ENCODE measurements at places on chromosomes 16 and 17. TPM values are rescaled to one million over a fixed set of nuclear protein-coding genes. Genes with fewer than 3 reads are reported as not detected.

CES5A gene
- not detected for polyA plus RNA-seq

ETV4 gene
- 14.0 TPM for polyA plus RNA-seq

ASPA gene
- polyA plus RNA-seq: not detected

ZFPM1 gene
- 2.8 TPM for polyA plus RNA-seq

TBC1D3H gene
- polyA plus RNA-seq: not detected

NEK8 gene
- 5.3 TPM for polyA plus RNA-seq

RABEP2 gene
- polyA plus RNA-seq: 14.5 TPM

CLEC3A gene
- polyA plus RNA-seq: not detected

SYNGR3 gene
- 5.0 TPM for polyA plus RNA-seq

DNA sequence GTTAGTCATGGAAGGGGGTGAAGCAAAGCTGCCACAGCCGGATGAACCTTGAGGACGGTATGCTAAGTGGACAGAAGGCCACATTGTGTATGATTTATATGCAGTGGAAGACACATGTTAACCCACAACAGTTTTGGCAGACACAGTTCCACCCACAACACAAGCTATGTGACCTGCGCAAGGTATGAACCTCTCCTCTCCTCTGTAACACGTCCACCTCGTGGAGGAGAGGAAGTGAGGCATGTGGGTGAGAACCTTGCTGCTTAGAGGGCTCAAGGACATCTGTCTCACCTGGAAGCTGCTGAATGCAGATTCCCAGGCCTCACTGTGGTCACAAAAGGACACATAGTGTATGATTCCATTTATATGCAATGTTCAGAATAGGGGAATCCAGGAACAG, 136.1 kb upstream of the PLCG2 start:
- no peak for DNase-seq

DNA sequence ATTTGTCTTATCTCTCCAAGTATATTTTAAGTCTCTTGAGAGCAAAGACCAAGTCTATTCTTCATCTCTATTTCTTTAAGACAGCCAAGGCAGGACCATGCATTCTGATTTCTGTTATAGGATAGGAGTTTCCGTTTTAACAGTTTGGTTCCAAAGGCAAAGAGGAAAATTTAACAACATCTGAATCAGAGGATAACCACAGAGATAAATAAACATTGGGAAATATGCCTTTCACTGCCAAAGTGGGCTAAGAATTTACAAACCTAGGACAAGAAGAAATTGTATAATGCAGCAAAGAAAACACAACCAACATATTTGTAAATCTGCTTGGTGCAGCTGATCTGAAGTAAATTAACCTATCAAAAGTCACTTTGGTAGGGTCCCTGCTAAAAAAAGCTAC, 37.7 kb downstream of the USP32 start:
- no peak for DNase-seq

DNA sequence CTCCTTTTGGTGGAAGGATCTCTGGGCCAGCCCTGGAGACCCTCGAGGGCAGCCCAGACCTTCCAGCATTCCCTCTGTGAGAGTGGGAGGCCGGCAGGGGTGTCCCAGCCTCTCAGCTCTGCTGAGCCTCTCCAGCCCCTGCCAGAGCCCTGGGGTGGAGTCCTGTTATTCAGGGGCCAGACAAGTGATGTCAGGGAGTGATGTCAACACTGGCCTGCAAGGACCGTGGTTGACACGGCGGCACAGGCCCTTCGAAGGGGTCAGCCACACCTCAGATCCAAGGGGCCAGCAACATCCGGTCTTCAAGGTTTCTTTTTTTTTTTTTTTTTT, 231.2 kb downstream of the KATNIP start:
- DNase-seq: no peak

DNA sequence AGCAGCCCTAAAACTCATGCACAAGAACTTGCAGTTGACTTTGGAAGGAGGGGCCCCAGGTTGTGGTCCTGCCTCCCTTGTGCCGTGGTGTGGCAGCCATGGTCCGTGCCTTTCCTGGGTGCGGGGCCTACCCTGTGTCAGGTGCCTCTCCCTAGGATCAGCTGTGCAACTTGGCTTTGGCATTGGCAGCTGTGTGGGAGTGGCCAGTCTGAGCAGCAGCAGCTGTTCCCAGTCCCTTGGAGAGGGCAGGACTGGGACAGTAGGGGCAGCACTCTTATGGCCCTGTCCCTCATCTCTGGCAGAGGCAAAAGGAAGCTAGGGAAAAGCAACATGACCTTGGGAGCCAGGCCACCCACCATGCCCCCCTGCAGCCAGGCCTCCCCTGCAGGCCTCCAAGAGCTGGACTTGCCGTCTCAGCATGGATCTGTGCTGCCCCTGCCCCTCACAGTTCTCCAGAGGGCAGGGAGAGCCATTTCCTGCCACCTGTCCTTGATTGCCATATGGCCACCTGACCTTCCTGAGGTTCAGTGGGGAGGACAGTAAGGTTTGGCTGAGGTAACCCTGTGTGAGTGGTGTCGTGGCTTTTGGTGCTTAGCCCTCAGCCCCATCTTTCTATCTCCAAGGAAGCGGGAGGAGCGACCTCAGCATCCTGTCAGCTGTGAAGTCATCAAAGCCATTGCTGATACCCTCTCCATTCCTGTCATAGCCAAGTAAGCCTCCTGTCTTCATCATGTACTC, 15.5 kb upstream of the NFATC3 start:
- DNase-seq: no peak

GRCh38 chr16:23288726-23289512, 13.2 kb upstream of the SCNN1B start:
- no peak for DNase-seq

- no peak for DNase-seq
These were observed 1.3 kb downstream of the NF1 start for GRCh38 chr17:31096106-31096436.

GRCh38 chr16:89100601-89101302, 7.1 kb downstream of the ACSF3 start:
- no peak for DNase-seq

DNA sequence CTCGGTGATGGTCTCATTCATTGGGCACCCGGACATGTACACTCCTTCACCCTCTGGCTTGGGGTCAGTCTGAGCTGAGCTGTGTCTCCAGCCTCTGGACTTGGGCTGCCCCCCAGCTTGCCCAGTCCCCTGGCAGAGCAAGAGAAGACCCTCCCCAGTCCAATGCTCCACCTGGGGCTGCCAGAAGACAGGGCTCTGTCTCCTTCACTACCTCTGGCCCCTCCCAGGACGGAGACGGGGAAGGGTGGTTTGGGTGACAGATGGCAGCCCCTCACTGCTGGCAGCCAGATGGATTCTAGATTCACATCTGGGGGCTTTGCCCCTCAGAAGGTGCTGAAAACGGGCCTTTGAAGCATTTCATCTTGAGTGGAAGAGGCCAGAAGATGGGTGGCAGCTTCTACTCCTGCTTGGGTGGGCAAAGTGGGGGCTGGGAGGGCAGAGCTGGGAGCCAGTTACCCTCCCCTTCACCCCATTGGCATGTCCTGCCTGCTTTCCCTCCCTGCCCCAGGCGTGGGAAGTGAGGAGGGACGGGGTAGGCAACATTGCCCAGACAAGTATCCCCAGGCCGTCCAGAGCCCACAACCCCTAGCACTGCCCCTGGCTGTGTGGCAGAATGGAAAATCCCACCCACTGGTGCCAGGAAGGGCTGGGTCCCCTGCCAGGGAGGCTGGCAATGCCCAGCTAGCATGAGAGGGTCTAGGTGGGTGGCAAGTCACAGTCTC, 13.9 kb downstream of the NGFR start:
- no peak for DNase-seq

- DNase-seq: no peak
These were observed 4.0 kb upstream of the TMEM88 start for GRCh38 chr17:7850701-7851437.

DNA sequence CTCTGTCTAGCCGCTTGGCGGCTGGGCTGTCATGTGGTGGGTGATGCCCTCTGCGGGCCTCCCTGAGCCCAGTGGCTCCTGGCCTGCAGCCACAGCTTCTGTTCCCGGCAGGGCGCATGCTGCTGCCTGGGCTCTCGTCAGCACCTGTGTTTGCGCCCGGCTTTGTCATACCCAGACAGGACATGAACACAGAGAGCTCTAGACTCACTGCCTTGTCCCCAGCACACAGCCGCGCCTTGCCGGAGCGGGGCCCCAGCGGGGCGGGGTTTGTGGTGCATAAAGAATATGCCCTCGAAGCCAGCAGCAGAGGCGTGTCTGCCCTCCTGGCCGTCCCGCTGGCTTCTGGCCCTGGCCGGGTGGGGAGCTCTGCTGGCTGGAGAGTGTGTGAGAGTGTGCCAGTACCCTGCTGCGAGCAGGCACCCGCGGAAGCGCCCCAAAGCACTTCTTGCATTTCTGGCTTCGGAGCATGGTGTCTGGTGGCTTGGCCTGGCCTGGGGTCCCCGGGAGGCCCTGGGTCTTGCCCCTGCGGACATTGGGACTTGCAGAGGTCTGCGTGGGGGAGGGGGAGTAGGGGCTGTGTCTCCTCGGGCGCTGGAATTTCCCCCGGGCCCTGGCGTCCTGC, 14.4 kb downstream of the ASPSCR1 start:
- no peak for DNase-seq

- peak; percentile 17 for DNase-seq
These were observed 553.2 kb downstream of the MAF start for GRCh38 chr16:79047337-79047736.

DNA sequence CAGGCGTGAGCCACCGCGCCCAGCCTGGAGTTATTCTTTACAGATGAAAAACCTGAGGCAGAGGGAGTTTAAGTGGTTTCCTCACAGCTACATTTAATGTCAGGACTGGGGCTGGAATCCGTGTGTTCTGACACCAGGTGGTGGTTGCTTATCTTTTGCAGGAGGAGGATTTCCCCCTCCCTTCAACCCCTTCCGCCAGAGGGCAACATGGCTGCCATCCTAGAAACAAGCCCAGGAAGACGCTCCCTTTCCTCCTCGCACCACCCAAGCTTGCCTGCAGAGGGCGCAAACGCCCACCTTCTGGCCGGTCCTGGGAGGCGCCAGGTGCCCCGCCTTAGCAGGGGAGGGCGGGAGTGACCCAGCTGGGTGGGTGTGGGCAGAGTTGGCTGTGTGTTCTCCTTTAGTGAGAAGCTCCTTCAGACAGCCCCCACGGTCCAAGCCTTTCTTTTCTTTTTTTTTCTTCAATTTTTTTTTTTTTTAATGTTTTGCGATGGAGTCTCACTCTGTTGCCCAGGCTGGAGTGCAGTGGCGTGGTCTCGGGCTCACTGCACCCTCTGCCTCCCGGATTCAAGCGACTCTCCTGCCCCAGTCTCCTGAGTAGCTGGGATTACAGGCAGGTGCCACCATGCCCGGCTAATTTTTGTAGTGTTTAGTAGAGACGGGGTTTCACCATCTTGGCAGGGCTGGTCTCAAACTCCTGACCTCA, 9.9 kb upstream of the RAP1GAP2 start:
- peak; percentile 94 for DNase-seq

DNA sequence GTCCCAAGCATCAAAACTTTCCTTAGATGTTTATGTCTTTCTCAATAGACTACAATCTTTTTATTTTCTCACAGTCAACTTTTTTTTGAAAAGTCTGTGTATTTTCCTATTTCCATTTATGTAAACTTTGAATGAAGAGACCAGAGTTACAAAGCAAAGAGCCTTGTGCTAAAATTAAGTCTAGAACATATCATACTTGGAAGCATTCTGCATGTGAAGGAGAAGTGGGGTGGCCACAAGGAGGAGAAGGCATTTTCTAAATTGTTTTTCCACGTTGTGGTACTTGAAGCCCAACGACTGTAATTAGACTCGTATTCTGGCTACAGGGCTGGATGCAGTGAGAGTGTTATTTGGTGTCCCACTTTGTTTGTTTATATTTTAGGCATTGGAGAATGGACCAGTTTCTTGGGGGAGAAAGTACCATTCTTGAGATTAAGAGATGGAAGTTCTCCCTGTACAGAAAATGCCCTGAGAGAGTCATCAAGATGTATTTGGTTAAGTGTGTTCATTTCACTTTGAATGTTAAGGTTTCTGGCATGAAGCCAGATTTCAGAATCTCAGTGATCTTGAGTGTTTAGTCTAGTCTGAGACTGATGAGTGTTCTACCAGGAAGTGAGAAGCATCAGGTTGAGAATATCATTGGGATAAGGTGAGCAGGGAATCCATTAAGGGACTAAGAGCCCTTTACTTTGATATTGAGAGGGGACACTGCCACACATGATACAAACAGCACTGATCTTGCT, 71.6 kb downstream of the MAP2K6 start:
- DNase-seq: peak; percentile 19

DNA sequence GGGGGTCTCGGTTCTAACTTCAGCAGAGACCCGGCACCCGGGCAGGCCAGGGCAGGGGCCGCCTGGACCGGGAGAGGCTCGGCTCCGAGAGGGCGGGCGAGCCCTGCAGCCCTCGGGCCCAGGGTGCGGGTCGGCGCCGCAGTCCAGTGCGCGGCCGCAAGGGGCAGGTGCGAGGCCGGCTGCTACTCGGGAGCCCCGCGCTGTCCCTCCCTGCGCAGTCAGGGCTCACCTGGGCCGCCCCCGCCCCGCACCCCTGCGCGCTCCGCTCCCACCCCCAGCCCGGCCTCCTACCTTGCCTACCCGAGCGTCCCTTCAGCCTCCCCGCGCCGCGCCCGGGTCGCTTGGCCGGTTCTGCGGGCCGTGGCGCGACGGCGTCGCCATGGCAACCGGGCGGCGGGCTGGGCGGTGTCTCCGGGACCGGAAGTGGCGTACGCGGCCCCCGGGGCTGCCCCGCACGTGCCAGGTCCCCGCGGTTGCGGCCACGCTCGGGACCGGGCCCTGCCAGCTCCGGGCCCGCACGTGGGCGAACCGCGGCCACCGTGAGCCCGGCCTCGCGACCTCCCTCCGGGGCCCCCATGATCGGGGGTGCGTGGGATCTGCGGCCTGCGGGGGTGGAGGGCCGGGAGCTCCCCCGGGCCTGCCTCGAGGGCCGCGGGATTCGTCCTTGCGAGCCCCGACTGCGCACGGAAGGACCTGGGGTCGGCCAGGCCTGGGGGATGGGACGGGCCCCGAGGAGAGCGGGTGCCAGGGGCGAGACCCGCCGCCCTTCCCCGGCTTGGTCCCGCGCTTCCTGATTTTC, at the start of gene CYB561:
Gene CYB561 (minus strand): TSS at position 353 of the 799 bp plus-strand sequence. CDS start 8,759 bp downstream, outside the sequence.
- peak; percentile 81 for DNase-seq

DNA sequence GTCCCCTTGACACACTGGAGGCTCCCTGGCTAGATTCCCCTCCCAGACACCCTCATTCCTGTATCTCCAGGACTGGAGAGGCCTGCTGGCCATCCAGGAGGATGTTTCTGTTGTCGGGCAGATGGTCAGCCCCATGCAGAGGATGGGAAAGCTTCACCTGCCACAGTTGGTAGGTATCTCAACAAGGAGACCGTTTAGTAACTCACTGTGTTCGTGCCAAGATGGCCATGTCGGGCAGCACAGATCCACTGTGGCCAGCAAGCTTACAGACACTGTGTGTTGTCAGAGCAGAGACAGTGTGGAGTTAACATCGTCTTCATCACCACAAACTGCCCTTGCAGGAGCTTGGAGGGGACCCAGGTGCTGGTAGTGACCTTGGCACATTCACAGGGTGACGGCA, 390.9 kb downstream of the SEC14L1 start:
- no peak for DNase-seq
